ENCODE measurements at places on chromosomes 13 and 19.

GRCh38 chr13:57424379-57424778 is 207.2 kb upstream of the PCDH17 start:
- no peak for DNase-seq

- peak; percentile 57 for DNase-seq
Measured at GRCh38 chr19:41531438-41532311, 44.3 kb upstream of the CEACAM21 start.

GRCh38 chr13:93775507-93776108 is 549.0 kb downstream of the GPC6 start:
- no peak for DNase-seq

DNA sequence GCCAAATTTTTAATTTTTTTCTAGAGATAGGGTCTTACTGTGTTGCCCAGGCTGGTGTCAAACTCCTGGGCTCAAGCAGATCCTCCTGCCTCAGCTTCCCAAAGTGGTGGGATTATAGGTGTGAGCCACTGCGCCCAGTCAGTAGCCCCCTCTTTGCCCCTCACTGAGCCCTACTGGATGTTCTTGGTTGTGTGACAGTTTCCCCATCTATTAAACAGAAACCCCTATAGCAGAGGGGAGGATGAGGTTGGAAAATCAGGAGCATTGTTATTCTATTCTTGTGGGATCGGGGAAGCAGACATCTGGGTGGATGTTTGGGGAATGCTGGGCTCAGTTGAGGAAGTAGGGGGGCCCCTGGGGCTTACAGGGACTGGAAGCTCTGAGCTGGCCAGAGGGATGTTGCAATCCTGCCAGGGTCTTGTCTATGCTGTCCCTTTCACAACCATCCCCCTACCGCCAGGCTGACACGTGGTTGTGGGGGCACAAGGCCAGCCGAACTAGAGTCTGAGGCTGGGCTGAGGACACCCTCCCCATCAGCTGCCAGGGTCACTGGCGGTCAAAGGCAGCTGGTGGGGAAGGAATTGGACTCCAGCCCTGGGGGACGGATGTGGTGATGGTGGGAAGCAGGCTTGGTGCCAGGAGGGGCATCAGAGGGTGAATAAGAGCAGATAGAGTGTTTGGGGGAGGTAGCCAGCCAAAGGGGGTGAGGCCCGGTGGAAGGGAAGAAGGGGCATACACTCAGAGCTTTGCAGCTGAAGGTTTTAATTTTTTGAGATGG is 10.9 kb downstream of the APOC1 start:
- no peak for DNase-seq

GRCh38 chr19:45110851-45111266 is 17.9 kb downstream of the PPP1R37 start:
- no peak for DNase-seq

DNA sequence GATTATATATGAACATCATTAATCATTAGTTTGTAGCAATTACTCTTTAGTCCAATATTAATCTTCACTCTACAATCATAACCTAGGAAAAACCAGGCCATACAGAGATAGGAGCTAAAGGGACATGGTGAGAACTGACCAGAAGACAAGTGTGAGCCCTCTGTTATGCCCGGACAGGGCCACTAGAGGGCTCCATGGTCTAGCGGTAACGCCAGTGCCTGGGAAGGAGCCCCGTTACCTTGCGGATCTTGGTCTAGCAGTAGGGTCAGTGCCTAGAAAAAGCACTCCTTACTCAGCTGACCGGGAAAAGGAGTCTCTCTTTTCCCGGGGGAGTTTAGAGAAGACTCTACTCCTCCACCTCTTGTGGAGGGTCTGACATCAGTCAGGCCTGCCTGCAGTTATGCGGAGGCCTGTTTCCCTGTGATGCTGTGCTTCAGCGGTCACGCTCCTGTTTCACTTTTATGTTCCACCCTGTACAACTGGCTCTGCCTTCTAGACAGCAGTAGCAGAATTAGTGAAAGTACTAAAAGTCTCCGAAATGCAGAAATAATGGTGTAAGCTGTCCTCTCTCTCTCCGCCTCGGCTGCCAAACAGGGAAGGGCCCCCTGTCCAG is 13.8 kb downstream of the OR7D4 start:
- DNase-seq = peak; percentile 50

- DNase-seq = no peak
Measured at GRCh38 chr13:32878163-32878562, 138.1 kb upstream of the KL start.

- no peak for DNase-seq
Measured at GRCh38 chr19:12785431-12786031, 5.8 kb upstream of the JUNB start.

DNA sequence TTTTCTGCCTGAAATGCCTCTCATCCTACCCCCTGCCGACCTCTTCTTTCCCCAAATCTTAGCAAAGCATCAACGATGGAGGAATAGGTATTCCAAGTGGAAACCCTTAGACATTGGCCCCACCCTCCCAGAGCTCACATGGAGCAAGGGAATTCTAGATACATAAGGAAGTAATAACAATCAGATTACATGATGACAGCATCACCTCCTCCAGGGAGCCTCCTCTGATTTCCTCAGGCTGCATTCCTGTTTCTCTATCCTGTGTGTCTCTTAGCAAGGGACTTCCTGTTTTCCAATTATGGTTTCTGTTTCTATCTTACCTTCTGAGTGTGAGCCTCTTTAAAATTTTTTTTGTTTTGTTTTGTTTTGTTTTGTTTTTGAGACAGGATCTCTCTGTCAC is 246.6 kb downstream of the TSHZ3 start:
- no peak for DNase-seq

DNA sequence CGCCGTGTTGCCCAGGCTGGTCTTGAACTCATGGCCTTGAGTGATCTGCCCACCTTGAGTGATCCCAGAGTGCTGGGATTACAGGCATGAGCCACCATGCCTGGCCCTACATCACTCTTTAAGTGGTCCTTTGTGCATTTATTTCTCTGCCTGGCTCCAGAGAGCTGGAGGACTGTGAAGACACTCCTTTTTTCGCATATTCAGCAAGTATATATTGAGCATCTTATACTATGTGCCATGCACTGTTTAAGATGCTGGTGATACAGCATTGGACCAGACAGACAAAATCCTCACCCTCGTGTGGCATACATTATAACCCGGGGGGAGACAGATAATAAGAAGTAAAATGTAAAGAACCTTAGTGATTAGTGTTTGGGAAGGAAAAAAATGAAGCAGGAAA is 66.8 kb upstream of the NPAS1 start:
- no peak for DNase-seq

DNA sequence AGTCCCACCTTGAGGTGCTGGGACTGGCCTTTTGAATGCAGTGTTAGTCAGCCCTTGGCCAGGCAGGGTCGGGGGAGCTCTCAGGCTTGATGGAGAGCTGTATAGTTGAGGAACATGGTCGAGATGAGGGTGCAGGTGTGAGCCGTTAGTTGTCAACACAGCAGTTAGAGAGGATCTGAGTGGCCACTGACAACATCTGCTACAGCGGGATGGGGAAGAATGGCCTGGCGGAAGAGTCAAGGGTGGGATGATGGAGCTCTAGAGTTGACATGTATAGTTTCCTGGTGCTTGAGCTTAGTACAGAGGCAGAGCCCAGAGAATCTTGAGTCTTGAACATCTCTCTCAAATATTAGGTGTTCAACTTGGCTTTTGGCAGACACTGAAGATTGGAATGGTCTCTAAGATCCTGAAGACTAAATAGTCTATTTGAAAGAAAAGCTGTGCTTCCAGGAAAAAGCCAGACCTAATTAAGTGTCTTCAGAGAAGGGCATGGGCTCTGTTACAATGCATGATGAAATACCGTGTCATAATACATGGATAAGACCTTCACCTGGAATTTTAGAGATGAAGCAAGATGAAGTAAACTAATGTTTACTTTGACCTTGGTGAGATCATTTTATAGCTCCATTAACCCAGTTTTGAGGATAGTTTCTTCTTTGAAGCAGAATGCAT is 9.7 kb downstream of the PCCA start:
- DNase-seq = peak; percentile 32

DNA sequence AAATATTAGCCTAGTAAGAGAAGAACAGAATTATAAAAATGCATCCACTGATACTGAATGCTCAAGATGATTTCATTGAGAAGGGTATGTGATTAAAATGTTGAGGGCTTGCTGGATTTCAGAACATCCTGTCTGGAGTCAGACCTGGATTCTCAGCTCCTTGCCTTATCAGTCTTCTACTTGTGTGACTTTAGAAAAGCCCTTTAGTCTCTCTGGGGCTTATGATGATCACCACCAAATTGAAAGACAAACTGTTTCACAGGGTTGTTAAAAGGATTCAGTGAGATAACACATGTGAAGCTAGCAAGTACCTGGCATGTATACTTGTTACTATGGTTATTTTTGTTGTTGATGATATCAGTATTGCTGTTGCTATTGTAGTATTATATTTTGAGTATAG is 118.4 kb downstream of the GPC6 start:
- no peak for DNase-seq

- DNase-seq = peak; percentile 58
Measured at GRCh38 chr19:19406878-19407632, 1.6 kb downstream of the GATAD2A start.

DNA sequence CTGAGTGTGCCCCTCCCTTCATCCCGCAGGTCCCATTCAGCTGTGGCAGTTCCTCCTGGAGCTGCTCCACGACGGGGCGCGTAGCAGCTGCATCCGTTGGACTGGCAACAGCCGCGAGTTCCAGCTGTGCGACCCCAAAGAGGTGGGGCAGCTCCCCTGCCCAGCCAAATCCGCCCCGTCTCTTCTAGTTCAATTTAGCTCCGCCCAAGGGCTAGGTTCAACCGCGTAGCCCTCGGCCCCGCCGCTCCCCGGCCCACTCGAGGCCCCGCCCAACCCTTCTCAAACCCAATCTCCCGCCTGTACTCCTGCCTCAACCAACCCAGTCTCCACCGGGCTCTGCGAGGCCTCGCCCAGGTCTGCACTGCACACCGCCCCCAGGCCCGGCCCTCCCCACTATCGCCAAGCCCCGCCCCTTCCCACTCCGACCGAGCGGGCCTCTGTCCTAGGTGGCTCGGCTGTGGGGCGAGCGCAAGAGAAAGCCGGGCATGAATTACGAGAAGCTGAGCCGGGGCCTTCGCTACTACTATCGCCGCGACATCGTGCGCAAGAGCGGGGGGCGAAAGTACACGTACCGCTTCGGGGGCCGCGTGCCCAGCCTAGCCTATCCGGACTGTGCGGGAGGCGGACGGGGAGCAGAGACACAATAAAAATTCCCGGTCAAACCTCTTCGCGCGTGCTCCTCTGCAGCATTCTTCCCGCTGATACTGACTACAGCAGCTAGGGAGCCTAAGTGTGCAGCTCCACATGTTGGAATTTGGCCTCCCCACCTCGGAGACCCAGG is 2.9 kb downstream of the ETV2 start:
- DNase-seq = peak; percentile 96

DNA sequence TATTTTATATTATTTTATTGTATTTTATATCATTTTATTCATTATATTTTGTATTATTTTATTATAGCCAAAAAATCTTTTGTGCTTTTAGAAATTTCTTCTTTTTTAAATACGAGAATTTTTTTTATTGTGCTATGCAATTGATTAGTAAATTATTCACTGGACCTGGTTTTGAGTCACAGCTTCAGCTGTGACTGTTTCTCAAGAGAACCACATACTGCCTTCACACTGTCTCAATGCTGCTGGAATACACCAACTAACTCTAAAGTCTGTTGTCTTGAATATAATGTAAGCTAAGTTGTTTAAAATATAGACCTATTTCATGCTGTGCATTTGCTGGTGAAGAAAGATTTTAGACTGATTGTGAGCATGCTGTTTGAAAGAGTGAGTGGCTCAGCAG is 423.6 kb downstream of the NDFIP2 start:
- no peak for DNase-seq
